ENCODE measurements at places on chromosomes 6 and 20.

DNA sequence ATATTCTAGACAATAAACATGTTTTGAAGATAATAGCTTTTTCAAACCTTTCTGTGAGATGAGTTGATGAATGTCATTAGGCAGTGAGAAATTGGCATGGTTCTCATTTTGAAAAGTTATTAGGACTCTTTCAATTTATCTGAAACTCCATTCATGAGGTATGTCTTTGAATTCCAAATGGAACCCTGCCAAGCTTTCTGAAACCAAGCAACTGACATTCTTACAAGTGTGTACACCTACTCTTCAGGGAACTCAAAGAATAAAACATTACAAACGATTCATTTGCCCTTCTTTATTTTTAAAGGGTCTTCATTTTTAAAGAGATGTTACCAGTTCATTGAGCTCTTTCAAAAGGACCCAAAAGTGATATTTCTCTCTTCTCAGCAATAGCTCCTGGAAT lies 2.1 kb upstream of the TRDN start:
- DNase-seq: no peak

GRCh38 chr20:59443550-59443949 lies 143.1 kb downstream of the EDN3 start:
- no peak for DNase-seq

DNA sequence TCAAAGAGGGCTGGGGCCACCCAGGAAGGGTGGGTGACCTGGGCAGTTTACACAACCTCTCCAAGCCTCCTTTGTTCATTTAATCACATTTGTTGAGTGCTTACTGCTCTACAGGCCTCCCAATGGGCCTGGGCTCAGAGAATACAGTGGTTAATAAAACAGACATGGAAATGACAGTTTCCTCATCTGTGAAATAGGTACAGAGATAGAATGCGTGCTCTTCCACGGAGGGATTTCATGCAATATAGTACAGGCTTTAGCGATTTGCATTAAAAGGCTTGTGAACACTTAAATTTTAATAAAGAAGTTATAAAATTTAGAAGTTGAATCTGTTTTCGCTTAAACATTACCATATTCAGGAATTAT lies 802 bp upstream of the FERMT1 start:
- no peak for DNase-seq

GRCh38 chr6:2432292-2432691 lies 186.9 kb upstream of the GMDS start:
- DNase-seq: no peak

DNA sequence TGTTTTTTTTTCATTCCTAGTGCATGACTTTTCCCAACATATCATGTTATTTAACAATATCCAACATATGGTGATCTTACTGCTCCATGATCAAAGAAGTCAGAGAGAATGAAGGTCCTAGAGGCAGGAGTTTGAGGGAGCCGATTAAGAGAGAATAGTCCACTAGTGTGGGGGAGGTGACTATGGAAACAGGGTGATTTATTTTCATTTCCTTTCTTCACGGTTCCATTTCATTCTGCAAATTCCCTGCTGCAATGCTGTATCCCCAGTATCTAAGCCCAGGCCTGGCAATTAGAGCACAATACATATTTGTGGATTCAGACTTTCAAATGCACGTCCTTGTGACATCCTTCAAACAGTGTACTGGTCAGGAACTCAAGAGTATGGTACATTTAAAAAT lies 91.4 kb downstream of the CD83 start:
- DNase-seq: no peak

All from stimulated activated CD8-positive, alpha-beta memory T cell treated with anti-CD3 and anti-CD28 coated beads, Interleukin-7, amount 100 ng/mL, for 48 hours (primary cell).